H7 (cell line): ENCODE measurements at places on chromosomes 1 and 21. TPM values are rescaled to one million over a fixed set of nuclear protein-coding genes. Genes with fewer than 3 reads are reported as not detected.

DNA sequence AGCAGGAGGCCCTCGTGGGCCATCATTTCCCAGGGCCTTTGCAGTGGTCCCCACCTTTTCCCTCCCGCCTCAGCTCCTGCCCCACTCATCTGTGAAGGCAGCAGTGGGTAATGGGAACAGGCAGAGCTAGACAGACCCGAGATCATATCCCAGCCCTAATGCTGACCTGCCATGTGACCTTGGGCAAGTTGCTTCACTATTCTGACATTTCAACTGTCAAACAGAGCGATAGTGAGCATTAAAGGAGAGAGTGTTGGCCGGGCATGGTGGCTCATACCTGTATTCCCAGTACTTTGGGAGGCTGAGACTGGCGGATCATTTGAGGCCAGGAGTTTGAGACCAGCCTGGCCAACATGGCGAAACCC is 51.7 kb downstream of the RPS6KA1 start:
- DNase-seq = no peak

- DNase-seq = peak; percentile 13
Measured at GRCh38 chr1:8560611-8561544, 243.0 kb downstream of the SLC45A1 start.

HAO2 gene
- 0.38 and 1.2 TPM in 2 replicates for total RNA-seq

DNA sequence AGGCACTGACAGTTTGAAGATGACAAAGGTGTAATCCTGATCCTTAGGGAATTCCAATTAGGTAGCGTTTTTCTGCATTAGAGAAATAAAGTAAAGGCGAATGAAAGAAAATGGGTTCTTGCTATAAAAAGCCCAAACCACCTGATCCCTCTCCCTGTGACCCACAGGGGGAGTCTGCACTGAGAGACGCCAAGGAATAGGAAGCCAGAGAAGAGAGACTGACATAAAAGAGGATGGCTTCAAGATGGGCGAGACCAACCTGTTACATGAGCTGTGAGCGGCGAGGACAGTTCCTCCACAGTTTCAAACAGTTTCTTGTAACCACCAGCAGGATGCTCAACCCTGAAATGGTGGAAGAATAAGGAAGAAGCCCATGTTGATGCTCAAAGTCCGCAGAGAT is 1.4 kb downstream of the RPE65 start:
- peak; percentile 72 for DNase-seq

DNA sequence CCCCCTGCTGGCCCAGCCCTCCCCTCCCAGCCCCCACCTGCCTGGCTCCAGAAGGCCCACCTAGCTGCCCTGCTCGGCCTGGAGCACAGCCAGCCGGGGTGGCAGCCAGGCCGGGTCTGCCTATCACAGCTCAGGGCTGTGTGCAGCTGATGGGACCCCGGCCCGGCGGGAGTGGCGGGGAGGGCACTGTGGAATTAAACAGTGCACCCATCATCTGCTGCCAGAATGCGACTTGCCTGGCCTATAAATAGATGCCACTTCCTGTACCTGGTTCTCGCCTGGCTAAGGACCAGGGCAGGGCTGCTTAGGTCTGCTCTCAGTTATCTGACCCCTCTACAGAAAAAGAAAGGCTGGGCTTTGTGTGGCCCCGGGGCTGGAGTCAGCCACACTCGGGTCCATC is 98.2 kb upstream of the VAMP3 start:
- no peak for DNase-seq

PGLYRP4 gene
- not detected in 2 replicates for total RNA-seq

KNCN gene
- not detected in 2 replicates for total RNA-seq

DNA sequence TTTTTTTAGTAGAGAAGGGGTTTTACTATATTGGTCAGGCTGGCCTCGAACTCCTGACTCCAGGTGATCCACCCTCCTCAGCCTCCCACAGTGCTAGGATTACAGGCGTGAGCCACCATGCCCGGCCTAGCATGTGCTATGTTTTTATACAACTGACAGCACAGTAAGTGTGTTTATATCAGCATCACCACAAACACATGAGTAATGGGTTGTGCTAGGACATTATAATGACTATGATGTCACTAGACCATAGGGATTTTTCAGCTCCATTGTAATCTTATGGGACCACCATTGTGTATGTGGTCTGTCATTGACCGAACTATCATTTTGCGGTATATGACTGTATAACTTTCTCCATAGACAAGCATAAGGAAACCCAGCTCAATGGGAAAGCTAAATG is 6.3 kb downstream of the LEFTY2 start:
- no peak for DNase-seq

TESK2 gene
- total RNA-seq = 14.5 and 17.7 TPM in 2 replicates

GRCh38 chr1:54465351-54465811 is 59.2 kb upstream of the SSBP3 start:
- no peak for DNase-seq

DNA sequence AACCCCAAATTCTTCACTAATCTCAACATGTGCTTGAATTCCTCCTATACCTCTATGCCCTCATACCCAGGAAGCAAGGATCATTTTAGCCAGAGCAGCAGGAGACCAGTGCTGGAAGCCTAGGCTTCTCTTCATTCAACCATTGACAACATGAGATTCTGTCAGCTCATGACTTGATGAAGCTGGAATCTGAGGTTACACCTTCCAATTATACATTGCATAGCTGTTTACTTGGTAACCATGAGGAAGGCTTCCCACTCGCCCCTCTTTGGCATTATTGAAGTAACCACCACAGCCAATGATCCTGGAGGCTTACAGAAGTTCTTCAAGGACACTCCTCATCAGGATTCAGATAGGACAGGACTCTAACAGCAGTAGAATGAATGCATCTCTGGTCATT is 160.3 kb downstream of the TPR start:
- no peak for DNase-seq

- DNase-seq = peak; percentile 58
Measured at GRCh38 chr21:45227735-45228134, 60.0 kb downstream of the POFUT2 start.

GRCh38 chr1:225695578-225696337 is 42.8 kb upstream of the ENAH start:
- no peak for DNase-seq

DNA sequence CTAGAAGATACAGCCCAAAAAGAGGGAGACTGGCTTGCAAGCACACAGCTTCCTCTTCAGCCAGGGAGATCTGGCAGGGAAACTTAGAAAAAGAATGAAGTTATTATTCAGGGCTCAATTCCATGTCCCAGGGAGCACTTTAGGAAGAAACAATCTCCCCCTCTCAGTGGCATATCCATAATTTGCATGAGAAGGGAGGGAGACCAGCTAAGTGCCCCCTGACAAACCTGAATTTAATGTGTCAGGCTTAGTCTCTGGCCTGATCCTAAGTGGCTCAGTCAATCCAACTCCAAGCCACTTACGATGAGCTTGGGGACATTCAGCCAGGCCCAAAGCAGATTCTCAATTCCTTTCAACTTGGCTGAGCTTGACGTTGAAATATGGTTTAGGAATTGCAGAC is 17.7 kb upstream of the KCND3 start:
- no peak for DNase-seq

DMBX1 gene
- total RNA-seq = 4.2 and 5.4 TPM in 2 replicates

DNA sequence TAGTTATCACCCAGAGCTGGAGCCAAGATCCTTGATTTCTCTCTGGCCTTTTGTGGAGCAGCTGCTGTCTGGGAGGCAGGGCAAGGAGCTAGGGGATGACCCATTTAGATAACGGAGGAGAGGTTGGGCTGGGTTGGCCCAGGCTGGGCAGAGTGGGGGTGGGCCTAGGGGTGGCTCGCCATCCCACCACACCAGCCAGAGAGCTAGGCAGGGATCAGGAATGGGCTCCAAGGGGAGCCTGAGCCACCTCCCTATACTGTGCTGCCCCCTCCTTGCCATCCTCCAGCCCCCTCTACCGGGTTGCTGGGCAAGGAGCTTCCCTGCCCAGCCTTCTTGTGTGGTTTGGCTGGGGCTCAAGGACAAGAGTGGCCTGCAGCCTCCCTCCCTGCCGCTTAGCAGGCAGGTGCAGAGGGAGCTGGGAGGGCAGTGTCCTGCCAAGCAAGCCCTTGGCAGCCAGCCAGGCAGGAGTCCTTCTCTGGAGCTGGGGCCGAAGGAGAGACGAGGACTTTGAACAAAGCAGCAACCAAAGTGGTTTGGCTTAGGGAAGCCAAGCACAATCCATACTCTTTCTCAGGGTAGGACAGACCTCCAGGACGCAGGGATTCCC is 4.1 kb downstream of the NUAK2 start:
- peak; percentile 60 for DNase-seq

TACSTD2 gene
- total RNA-seq = 0.14 and 0.33 TPM in 2 replicates

DNA sequence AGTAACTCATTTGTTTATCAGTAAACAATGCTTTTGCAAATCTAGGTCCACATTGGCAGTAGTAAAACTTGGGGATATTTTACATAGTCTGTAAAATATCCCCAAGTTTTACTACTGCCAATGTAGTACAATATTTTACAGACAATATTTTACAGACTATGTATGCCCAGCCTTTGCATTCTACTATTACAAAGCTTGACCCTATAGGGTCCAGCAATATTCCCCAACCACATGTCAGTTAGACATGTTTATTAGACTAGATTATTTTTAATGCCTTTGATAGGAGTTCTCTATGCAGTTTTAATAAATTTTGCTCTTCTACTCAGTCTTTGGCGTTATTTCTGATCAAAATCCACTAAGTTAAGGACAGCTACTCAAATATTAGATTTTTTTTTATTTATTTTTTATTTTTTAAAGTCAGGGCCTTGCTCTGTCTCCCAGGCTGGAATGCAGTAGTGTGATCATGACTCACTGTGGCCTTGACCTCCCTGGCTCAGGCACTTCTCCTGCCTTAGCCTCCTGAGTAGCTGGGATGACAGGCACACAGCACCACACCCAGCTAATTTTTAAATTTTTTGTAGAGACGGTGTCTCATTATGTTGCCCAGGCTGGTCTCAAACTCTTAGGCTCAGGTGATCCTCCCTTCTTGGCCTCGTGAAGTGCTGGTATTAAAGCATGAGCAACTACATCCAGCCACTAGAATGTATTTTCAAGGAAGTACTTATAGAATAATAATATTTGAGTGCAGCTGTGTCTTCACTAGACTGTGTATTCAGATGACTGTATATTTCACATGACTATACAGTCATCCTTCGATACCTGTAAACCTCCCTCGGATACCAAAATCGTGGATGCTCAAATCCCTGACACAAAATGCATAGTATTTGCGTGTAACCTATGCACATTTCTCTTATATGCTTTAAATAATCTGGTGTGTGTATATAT is 19.8 kb downstream of the MIER1 start:
- DNase-seq = no peak

IQGAP3 gene
- 35.6 and 36.8 TPM in 2 replicates for total RNA-seq

SYT14 gene
- total RNA-seq = 9.1 and 10.6 TPM in 2 replicates

GPR89B gene
- total RNA-seq = 16.8 and 26.1 TPM in 2 replicates

PDPN gene
- total RNA-seq = 103 and 108 TPM in 2 replicates

SGIP1 gene
- 0.14 TPM in 1 of 2 replicates, not detected in the other for total RNA-seq

DNA sequence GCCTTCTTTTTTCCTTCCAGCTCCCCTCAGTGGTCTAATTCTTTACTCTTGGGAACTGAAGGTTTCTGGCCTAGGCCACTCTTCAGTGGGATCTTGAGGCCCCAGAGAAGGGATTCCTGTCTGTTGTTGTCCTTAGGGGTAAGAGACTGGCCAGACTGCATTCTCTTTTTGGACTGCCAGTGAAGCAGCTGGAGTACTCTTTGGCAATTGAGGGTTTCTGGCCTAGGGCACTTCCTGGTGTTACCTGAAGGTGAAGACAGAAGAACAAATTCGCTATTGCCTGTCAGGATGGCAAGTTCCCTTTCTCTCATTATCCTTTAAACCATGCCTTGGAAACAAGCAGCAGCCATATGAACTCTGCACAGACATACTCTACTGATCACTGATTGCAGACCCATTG is 286.6 kb upstream of the ZP4 start:
- DNase-seq = no peak

AMY2A gene
- not detected in 2 replicates for total RNA-seq

DMRTA2 gene
- total RNA-seq = 0.10 TPM in 1 of 2 replicates, not detected in the other

- peak; percentile 74 for DNase-seq
Measured at GRCh38 chr1:226738421-226738994, 574 bp downstream of the ITPKB start.

- DNase-seq = no peak
Measured at GRCh38 chr1:62989497-62989896, 205.6 kb downstream of the ATG4C start.

DNA sequence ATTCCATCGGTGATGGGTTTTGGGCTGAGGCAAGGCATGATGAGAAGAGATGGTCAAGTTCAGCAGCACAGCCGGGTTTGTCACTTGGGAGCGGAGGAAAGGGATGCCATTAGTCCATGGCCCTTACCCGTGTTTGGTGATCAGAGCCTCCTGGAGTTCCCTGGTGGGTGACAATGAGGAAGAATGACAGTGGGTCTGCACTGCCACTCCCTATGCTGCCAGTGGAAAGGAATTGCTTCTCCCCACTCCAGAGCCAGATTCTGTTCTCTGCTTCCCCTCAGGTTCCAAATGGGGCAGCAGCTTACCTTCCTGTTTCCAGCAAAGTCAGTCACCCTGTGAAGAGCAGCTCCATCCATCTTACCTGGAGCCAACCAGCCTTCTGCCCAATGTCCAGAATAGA is 393.1 kb downstream of the PTPRU start:
- DNase-seq = no peak

- no peak for DNase-seq
Measured at GRCh38 chr1:47722101-47722500, 275.1 kb downstream of the TRABD2B start.

DNA sequence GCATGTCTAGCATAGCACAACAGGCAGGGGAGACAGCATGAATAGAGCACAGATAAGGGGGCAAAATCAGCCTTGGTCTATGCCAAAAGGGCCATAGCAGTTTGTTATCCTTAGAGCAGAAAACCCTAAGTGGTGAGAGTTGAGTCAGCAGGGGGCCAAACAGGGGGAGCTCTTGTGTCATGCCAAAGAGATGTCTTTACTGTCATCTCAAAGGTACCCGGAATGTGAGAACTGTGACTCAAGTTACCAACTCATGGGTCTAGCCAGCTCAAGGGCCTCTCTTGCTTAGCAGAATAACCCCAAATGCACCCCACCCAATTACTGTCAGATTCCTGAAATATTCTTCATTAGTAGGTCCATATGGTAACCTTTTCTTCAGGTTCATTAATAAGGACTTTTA is 45.9 kb upstream of the NRDC start:
- DNase-seq = no peak

DNA sequence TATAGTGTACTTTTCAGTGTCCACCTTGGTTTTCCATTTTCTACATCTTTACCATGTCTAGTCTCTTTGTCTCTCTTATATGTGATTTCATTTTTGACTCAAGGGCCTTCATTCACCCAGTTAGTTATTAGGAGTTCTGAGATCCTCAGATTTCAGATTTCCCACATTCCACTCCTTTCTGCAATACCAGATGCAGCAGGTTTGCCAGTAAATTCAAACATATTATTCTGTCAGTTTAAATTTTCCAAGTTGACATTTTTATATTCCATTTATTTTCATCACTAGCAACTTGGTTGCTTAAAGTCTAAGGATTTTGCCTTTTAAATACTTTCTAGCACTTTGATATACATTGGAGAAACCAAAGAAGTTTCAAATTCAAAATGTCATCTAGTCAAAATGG is 42.4 kb downstream of the ABL2 start:
- no peak for DNase-seq
